ENCODE measurements at places on chromosomes 3 and 15.

GRCh38 chr3:188926741-188927511 lies 244.8 kb upstream of the TPRG1 start:
- no peak for DNase-seq

- DNase-seq, result no peak
These were observed 137.0 kb upstream of the GOLGA6L4 start for GRCh38 chr15:84098604-84099003.

DNA sequence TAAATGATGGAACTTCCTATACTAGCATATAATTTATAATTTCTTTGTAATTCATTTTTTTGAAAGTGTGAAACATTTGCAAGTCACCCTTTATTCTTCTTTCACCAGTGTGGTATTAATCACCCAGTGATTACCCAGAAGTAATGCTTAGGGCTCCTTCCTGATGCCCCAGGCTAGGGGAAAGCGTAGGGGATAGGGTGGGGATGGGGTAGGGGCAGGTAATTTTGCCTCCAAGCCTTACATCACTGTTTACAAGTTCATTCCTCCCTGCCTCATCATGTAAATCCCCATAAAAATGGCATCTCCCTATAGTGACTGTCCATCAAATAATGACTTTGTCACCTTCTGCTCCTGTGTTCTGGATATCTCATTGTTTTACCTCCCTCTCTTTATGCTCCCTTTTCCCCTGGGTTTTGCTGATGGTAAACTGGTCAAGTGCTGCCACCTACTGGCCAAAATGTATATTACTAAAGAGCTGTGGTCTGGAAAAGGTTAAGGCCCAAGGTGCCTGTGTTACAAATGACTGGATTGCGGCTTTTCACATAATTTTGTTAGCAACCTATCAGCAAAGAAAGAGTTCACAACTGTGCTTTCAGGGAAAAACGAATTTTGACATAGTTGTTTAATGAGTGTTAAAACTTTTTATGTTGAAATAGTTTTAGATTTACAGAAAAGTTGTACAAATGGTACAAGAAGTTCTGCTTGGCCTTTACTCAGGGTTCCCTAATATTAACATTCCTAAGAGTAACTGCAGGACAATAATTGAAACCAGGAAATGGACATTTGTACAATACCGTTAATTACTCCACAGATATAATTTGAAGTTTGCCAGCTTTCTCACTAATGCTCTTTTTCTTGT lies 54.7 kb downstream of the ONECUT1 start:
- peak; percentile 38 for DNase-seq

- DNase-seq, result no peak
These were observed 79.8 kb downstream of the RBPMS2 start for GRCh38 chr15:64695561-64695992.

- DNase-seq, result no peak
These were observed 919 bp downstream of the IDH2 start for GRCh38 chr15:90101130-90101968.

DNA sequence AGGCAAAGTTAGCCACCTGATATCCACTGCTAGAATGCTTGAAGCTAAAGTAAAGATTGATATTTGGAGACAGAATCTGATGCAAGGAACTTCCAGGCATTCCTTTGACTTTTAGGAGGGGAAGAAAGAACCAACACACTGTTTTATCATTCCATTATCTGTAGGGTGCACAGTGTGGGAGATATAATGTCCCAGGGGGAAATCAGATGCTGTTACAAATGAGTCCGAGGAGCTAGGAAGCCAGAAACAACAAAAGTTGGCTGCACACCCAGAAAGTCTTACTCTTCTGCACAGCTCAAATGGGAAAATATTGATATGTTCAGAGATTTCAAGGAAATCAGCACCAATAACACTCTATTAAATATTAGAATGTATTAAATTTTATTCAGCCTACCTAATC lies 113.6 kb upstream of the ROBO1 start:
- no peak for DNase-seq

- DNase-seq, result no peak
These were observed 130.9 kb downstream of the LRRK1 start for GRCh38 chr15:101049856-101050622.

All from stimulated activated CD4-positive, alpha-beta T cell treated with anti-CD3 and anti-CD28 coated beads, Interleukin-1b, Interleukin-23, amount 100 ng/mL, for 1 hour (primary cell).